ENCODE measurements at places on chromosomes 6 and 20.

DNA sequence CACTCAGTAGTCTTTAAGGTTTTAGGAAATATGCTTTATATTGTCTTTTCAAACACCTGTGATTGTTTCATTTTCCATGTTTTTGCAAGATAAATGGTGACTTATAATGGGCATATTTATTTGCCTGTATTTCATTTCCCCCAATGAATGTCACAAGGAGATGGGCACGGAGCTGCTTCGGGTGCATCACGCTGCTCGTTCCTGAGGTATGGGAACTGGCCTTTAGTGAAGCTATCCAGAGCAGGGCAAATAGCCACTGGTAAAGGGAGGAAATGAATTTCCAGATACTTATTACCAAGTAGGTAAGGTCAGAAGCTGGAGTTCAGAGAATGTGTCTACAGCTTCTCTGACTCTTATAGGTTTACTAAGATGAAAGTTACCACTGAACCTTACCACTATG is 3.7 kb downstream of the POU3F2 start:
- DNase-seq: no peak

DNA sequence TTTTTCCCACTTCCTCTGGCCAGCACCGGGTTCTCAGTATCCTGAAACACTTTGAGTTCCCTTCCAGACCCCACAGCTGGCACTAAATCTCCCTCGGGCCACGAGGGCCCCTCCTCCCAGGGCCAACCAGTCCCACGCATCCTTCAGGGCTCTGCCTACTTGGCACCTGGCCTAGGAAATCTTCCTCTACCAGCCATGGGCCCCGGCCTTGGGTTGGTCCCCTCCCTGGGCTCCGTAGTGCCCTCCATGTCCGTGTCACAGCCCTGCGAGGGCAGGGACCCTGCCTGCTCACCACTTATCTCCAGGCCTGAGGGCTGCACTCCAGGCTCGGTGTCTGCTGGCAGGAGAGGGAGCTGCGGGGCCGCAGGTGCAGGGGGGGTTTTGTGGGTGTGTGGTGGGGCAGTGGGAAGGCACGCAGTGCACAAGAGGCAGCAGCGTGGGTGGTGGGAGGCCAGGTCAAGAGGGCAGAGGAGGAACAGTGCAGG is 48.8 kb upstream of the CDH22 start:
- DNase-seq: no peak

DNA sequence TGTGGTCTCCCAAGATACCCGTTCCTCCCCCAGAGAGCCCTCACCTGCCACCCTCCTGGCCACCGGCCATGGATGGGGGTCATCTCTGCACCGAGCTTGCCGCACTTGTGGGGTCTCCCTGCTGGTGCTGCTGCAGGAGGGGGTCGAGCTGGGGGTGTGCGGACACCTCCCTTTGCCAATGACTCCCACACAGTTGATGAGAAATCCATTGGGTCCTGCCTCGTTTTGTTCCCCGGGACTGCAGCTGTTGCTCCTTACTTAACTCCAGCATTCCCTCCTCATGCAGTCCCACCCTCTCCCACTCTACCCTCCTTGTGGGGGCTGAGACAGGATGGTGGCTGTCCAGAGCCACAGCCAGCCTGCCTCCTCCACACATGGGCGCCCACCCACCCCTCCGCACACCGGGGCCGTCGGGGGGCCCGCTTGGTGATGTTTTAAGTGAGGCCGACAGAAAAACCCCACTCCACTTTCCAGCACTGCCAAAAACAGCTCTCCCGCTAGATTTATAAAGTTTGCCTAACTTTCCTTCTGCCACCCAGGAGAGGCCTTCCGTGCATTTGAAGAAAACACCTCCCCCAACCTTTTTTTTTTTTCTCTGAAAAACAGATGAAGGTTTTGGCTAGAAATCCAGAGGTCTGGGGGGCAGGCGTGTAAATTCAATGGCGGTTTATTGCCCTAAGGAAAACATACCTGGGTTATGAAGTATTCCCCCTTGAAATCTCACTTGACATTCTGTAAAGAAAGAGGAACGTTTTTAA is 53.5 kb upstream of the APCDD1L start:
- DNase-seq: no peak

DNA sequence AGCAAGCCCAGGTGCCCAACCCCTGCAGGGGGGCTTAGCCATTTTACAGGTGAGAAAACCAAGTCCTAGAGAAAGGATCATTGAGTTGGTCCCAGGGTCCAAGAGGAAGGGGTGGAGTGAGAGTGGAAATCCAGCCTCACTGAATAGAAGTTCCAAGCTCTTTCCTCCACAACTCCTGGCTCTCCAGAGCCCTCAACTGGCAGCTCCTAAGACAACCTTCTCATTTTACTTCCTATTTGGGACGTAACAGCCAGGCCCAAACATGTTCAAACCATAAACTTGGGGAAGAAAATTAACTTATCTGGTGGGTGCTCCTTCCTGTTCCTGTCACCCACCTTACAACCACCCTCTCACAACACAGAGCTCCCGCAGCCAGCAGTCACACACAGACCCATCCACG is 57.9 kb downstream of the PRND start:
- no peak for DNase-seq

GRCh38 chr6:10964684-10965083 is 77.8 kb downstream of the SYCP2L start:
- no peak for DNase-seq

- DNase-seq: no peak
Measured at GRCh38 chr6:161435748-161436070, 161.8 kb upstream of the AGPAT4 start.

DNA sequence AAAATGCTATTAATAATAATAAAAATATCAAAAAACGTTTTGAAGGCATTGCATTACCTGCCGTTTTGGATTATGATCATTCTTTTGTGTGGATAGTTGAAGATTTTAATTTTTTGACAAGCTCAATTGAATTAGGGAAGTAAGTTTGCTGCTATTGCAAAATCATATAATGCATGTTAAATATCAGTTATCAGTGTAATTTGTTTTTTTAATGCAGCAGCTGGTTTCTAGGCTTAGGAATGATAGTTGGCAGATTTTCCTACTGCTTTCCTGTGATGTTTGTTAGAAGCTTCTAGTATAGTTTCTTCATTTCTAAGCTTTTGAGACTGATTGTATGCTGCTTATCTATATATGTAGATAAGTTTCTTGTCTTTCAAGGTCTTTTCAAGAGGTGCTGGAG is 99.0 kb downstream of the JARID2 start:
- no peak for DNase-seq

DNA sequence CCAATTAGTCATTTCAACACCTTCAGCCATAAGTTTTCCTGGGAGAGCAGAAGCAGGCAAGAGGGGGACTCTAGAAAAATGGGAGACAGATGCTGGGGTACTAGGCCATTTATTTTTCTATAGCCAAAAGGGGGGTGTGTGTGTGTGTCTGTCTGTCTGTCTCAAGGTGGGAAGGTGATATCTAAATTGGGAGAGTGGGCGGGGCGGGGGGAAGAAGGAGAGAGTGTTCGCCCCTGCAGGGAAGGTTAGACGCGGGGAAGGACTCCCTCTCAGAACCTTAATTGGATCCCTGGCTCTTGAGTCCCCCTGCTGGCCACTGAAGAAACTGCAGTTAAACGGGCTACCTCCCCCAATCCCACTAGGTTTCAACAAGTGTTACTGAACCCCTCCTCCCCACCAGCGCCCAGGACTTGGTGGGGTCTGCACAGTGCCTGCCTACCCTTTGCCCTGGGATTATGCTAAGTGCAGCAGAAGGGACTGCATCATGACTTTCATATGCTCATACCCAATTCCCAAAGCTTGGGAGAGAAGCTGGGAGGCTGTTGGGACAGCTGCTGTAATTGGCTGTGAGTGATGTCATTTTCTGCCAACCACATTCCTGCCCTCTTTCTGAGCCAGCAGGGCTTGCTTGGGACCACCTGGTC is 45.8 kb downstream of the FOXP4 start:
- DNase-seq: peak; percentile 64

DNA sequence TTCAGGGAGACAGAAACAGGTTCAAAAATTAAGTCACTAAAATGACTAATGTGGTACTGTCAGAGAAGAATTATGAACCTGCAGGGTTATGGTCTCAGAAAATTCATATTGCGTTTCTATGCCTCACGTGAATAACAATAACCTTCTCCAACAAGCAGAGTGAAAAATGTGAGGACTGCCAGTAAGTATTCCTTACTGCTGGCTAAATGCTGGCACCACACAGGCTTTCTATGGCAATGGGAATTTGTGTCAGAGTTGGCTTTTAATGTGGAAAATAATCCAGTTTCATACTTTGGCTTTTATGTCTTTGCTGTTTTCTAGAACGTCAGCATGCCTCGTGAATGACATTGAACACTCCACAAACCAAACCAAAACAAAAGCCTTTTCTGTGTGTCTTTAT is 656.0 kb downstream of the KIF16B start:
- DNase-seq: no peak

DNA sequence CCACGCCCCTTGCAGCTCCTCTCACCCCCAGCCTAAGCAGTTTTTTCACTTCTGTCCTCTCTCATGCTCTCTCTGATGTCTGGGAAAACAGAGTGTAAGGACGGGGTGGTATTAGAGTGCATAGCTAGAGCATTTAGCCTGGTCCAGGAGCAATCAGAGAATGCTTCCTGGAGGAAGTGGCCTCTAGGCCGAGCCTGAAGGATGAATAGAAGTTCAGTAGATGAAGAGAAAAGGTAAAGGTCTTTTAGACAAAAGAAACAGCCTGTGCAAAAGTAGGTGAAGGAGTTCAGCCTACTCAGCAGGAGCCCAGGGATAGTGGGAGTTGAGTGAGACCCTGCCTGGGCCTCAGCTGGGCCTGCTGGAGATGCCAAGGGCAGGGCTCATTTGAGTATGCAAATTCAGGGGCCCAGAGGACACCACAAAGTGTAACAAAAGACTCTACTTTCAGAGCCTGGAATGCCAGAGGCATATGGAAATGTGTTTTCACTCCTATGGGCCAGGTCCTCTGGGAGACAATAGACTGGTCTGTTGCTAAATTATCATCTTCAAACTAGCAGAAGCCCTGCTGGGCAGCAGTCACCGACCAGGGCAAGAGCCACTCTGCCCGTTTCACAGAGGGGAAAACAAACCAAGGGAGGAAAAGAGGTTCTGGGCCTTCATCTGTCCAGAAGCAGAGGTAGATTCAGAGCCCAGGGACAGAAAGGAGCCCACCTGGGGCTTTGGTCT is 19.7 kb upstream of the TM9SF4 start:
- DNase-seq: no peak

DNA sequence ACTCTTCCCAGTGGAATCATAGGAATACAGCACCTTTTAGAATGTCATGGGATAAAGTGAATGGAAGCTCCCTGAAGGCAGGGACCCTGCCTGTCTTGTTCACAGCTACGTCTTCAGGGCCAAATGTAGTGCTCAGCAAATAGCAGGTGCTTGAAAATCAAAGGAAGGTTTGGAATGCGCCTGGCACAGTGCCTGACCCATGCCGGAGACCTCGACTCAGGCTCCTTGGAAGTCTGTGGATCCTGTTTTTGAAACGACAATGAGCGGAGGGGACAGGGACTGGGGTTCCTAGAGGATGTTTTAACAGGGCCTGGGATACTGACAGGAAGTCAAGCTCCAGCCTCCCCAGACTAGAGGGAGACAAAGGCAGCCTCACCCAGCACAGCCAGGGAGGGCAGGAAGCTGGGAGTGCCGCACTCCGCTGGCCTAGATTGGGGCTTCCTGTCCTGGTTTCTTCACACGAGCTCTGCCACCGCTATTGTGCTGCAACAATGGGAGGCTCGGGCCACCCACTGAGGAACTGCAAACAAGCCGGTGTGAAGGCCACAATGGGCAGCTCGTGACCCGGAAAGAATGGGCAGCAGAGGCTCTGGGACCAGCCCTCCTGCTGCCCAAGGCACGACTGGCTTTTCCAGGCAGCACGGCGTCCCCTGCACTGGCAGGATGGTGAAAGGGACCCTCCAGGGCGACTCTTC is 76.7 kb downstream of the PREX1 start:
- DNase-seq: peak; percentile 47

GRCh38 chr6:116190550-116190949 is 63.3 kb downstream of the TSPYL4 start:
- no peak for DNase-seq

GRCh38 chr20:11564491-11564890 is 353.2 kb upstream of the BTBD3 start:
- DNase-seq: no peak

GRCh38 chr6:26304797-26305640 is 60.0 kb upstream of the BTN3A2 start:
- DNase-seq: peak; percentile 76

- DNase-seq: no peak
Measured at GRCh38 chr6:108570517-108570916, 9.8 kb downstream of the FOXO3 start.

GRCh38 chr6:52330470-52330869 is 31.5 kb upstream of the PAQR8 start:
- no peak for DNase-seq

DNA sequence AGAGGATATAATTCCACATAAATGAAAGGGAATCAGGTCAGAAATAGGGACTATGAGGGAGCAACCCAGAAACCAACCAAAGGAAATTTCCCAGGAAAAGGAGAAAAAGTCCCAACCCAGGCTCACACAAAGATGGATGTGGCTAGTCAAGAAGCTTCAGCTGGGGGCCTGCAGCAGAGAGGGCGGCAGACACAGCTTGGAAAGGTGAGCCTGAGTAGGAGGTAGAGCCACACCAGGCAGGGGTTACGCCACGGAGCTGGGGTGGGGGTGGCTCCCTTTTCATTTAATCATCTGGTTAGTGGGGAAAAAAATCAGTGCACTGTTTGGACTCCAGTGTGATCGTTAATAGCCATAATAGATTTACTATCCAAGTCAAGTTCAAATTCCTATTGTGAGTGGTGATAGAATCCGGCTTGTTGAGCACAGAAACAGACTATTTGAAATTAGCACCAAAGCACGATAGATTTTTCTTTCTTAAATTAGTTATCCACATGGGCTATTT is 220.6 kb downstream of the TPBG start:
- no peak for DNase-seq

GRCh38 chr6:121237859-121238258 is 96.4 kb downstream of the TBC1D32 start:
- no peak for DNase-seq
